ENCODE measurements at places on chromosomes 1 and 21.

GRCh38 chr21:42465803-42466127 is 30.3 kb downstream of the RSPH1 start:
- peaks cover 27% of the 10 kb centered on the region for H3K4me1 ChIP-seq
- H3K4me3 ChIP-seq = no peak overlapping the region
- peak overlapping the region; percentile 94 for H3K27ac ChIP-seq
- H3K36me3 ChIP-seq = no peaks in the 10 kb centered on the region
- DNase-seq = no peak

GRCh38 chr21:29078869-29079767 is 5.7 kb upstream of the CCT8 start:
- H3K27me3 ChIP-seq = no peaks in the 10 kb centered on the region
- peak overlapping the region; percentile 6 for H3K27ac ChIP-seq
- peaks cover 3% of the 10 kb centered on the region for H3K36me3 ChIP-seq
- peaks cover 8% of the 10 kb centered on the region for H3K4me1 ChIP-seq

DNA sequence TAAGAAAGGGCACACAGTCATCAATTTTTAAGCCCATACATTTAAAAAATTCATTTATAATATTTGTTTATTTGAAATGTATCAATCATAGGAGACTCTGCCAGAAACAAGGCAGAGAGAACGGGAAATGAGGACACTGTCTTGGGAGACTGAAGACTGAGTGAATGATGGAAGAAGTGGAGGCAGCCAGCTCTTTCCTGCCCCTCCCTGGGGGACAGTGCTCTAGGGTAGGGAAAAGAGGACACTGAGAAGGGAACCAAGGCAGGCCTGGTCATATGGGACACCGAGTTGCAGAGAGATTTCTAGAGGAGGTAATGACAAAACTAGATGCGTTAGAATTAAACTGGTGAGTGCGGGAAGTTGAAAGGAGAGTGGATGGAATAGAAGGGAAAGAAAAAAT is 31.6 kb downstream of the EEIG2 start:
- H3K4me3 ChIP-seq = peak overlapping the region; percentile 39
- no peaks in the 10 kb centered on the region for H3K27me3 ChIP-seq
- DNase-seq = no peak
- peaks cover 2% of the 10 kb centered on the region for H3K4me1 ChIP-seq
- no peak overlapping the region for H3K27ac ChIP-seq
- no peaks in the 10 kb centered on the region for H3K36me3 ChIP-seq

- peak overlapping the region; percentile 94 for H3K27ac ChIP-seq
- H3K4me3 ChIP-seq = no peak overlapping the region
- no peaks in the 10 kb centered on the region for H3K36me3 ChIP-seq
- no peak for DNase-seq
- H3K27me3 ChIP-seq = no peaks in the 10 kb centered on the region
Observed at GRCh38 chr1:199449221-199449620, 578.3 kb upstream of the NR5A2 start.

DNA sequence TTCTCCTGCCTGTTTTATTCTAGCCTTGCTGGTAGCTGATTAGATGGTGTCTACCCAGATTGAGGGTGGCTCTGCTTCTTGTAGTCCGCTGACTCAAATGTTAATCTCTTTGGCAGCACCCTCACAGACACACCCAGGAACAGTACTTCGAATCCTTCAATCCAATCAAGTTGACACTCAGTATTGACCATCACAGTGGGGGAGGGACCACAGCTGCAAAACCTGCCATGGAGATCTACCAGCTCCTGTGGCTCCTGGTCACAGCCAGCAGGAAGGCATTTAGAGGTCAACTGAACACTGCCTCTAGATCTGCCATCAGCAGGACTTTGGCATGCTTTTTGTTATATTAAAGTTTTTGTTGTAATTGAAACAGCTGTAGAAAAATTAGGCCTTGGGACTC is 146.9 kb downstream of the RWDD3 start:
- H3K27ac ChIP-seq = no peak overlapping the region
- H3K4me3 ChIP-seq = no peak overlapping the region
- H3K36me3 ChIP-seq = no peaks in the 10 kb centered on the region
- H3K27me3 ChIP-seq = no peaks in the 10 kb centered on the region

GRCh38 chr1:156696755-156697154 is 8.6 kb downstream of the CRABP2 start:
- H3K27ac ChIP-seq = no peak overlapping the region
- H3K4me3 ChIP-seq = no peak overlapping the region
- peaks cover 18% of the 10 kb centered on the region for H3K36me3 ChIP-seq
- peaks cover 30% of the 10 kb centered on the region for H3K4me1 ChIP-seq
